ENCODE measurements at places on chromosomes 1 and 21. TPM values are rescaled to one million over a fixed set of nuclear protein-coding genes. Genes with fewer than 3 reads are reported as not detected.

The UBIAD1 gene
- 28.5 TPM for total RNA-seq

The USP16 gene
- total RNA-seq: 36.3 TPM

The LORICRIN gene
- not detected for total RNA-seq

The PLA2G2A gene
- total RNA-seq: not detected

The CYP4B1 gene
- total RNA-seq: not detected

The EXTL1 gene
- 2.2 TPM for total RNA-seq

The ACTL8 gene
- total RNA-seq: not detected

The SPSB1 gene
- total RNA-seq: 3.1 TPM

The TLCD4 gene
- 7.8 TPM for total RNA-seq

The THEM5 gene
- total RNA-seq: not detected

The GPR25 gene
- total RNA-seq: not detected

The PLA2G2E gene
- not detected for total RNA-seq

The AJAP1 gene
- 16.6 TPM for total RNA-seq

Measured in parietal lobe (tissue), 2 donors.